ENCODE measurements at places on chromosomes 3 and 15.
A peak's percentile ranks its signal among the peaks of the same experiment; 100 is the strongest.

DNA sequence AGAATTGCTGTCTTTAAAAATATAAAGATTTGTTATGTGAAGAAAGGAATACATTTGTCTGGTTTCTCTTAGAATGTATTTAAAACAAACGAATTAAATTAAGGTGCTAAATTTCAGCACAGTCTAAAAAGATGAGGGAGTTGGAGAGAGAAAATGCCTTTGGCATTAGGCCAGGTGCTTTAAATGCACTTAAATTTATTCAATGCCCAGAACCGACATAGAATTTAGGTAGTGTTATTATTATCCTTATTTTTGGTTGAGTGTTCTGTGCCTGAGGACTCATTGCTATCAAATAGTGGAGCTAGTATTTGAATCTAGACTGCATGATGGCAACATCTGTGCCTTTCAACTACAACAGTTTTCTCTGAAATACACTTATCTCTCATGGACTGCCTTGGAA, 287.5 kb downstream of the RBMS3 start:
- no peak for DNase-seq

DNA sequence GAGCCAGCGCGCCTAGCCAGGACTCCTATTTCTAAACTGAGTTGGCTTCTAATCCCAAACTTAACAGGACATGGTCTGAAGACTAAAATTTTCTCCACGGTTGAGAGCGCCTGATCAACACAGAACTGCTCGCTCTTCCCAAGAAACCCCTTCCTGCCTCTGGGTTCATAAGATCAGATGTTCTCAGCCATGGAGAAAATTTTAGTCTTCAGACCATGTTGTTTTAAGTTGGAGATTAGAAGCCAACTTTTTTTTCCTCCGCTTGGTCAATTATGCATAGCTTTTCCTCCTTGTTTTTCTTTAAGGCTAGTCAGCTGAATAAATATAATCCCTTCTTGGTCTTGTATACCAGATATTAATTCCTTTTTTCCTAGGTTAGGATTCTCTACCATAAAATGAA, 356.6 kb upstream of the ADAMTS9 start:
- DNase-seq = no peak

DNA sequence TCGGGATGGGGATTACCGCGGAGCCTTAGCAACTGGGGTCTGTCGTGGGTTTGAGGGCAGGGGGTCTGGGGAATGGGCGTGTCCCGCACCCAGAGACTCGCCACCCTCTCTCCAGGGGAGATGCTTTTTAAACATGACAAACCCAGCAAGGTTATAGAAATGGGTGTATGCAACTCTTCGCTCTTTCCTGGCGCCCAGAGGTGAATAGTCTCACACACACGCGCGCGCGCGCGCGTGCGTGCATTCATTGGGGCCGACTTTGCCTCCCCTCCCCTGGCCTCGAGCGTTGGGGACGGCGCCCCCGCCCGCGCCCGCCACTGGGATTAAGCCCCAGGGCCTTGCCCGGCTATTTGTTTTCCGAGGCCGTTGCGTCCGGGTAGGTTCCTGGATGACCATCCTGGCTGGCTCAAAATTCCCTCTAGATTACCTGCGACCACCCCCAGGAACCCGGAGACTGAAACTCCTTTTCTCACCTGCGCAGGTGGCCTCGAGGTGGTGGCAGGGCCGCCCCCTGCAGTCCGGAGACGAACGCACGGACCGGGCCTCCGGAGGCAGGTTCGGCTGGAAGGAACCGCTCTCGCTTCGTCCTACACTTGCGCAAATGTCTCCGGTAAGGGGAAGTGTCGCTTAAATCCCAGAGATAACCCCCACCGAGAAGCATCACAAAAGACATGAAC, 777 bp downstream of the GPR160 start:
- peak; percentile 17 for DNase-seq

- DNase-seq = no peak
Observed at GRCh38 chr3:139239550-139239949, 104.3 kb upstream of the MRPS22 start.

- DNase-seq = no peak
Observed at GRCh38 chr3:64063207-64063982, 40.1 kb upstream of the PSMD6 start.

GRCh38 chr15:24659622-24660021, 16.0 kb upstream of the NPAP1 start:
- DNase-seq = no peak

- DNase-seq = peak; percentile 77
Observed at GRCh38 chr15:67120839-67121643, 55.6 kb downstream of the SMAD3 start.

- DNase-seq = no peak
Observed at GRCh38 chr3:36562945-36563344, 182.6 kb downstream of the STAC start.

DNA sequence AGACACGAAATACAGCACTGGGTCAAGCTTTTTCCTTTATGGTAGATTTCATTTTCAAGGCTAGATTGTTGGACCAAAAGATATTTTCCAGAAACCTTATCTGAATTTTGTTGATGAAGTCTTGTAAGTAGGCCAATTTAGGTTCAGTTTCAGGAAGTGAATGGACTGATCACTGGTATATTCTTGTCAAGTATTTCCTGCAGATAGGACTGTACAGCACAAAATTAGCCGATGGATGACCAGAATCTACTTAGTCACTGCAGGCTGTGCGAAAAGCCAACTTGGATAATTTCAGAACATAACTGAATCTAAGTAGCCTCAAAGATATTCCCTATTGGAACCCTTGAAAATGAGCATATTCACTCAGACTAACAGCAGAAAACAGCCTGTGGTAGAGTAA, 206.5 kb downstream of the NR1D2 start:
- no peak for DNase-seq

GRCh38 chr3:117117188-117117936, 407.8 kb downstream of the TUSC7 start:
- DNase-seq = no peak

- no peak for DNase-seq
Observed at GRCh38 chr15:90611157-90611556, 81.4 kb downstream of the CRTC3 start.

- DNase-seq = no peak
Observed at GRCh38 chr15:65101411-65101890, 13.5 kb downstream of the UBAP1L start.

DNA sequence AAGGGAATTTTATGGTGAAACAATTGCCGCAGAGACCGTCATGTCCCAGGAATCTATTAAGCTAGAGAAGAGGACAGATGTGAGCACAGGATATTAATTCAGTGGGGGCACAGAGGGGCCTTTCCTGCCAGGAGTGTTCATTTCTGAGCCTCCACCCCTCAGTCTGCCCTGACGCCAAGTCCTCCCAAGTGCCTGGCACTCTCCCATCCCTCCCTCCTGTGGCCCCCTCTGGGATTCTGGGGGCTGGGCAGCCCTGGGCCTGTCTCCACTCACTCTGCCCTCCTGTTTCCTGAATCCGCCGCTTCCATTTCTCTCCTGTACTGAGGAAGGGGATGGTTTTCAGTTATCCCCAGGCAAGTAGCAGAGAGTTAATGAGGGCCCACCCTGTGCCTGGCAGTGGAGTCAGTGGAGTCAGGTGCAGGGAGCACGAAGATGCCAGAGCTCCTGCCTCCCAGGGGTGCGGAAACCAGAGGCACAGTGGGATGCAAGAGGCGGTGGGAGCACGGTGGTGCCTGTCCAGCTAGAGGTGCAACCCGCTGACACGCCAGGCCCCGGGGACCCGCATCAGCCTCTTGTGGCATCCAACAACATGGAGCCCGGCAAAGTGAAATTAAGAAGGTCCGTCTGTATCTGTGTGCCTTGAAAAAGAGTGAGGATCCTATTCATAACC, 212.5 kb downstream of the XXYLT1 start:
- no peak for DNase-seq

DNA sequence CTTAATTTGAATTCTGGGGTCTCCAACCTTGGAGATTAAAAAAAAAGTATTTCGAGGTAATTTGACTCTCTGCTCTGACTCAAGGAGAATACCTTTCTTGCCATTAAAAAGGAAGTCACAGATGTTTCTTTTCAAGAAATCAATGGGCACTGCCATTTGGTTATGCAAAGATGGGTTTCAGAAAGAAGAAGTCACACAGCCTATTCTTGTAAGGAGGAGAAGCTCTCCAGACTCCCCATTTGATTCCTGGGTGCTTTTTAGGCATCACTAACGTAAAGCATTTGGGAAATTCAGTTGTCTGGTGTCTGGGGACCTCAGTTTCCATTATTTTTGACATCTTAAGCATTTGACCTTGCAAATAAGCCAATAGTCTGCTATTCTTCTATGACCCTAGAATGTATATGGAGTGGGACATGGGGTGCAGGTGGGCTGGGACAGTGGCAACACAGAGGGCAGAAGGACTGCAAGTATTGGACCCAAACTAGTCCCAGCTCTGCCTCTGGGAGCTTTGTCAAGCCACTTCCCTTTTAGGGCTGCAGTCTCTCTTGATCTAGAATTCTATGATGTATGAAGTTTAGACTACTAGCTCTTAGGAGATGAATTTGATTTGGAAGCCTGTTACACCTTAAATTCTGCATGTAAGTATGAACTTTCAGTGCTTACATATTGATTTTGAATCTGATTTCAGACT, 27.8 kb downstream of the IL5RA start:
- DNase-seq = no peak

DNA sequence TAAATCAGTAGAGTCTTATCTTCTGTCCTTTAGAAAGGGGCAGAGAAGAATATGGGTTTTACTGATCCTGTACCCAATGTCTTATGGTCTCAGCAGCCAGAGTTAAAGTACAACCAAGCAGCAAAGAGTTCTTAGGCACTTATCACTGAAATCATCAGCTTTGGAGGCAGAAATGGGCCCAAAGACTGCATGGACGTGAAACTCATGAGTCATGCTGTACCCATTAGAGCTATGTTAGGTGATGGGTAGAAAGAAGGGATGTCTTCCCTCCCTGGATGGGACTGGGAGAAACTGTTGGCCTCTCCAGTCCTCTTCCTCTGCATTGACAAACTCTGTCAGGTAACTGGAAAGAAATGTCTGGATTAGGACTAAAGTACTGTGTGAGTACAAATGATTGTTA, 63.4 kb downstream of the EOMES start:
- no peak for DNase-seq

GRCh38 chr15:75551091-75551490, 28.0 kb downstream of the PTPN9 start:
- DNase-seq = no peak

DNA sequence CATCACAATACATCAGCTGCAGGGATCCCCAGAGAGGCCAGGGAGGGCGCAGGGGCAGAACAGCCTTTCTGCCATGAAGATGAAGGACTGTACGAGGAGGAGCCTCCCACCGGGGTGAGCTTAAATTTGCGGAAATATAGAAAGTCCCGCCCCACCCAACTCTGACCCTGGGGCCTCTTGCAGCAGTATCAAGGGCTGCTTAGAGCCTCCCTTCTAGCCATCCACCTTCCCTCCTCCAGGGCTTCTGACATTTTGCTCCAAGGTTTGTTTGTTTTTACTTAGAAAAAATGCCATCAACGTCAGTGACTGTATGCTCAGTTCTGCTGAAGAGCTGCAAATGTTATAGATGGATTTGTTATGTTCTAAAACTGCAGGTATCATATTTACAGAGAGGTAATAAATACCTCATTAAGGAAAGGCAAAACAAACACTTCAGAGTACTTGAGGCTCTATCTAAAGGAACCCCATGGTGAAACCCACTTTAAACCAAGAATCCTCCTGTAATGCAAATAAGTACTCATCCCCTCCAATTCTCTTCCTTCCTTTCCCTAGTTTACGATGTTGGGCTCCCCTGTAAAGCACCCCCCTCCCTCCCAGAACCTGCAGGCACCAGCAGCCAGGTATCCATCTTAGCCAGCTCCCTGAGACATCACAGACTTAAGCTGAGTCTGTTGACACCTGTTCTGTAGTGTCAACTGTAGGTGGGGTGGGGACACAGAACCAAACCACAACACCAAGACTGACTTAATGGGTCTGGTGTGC, 30.5 kb downstream of the RFTN1 start:
- DNase-seq = no peak

DNA sequence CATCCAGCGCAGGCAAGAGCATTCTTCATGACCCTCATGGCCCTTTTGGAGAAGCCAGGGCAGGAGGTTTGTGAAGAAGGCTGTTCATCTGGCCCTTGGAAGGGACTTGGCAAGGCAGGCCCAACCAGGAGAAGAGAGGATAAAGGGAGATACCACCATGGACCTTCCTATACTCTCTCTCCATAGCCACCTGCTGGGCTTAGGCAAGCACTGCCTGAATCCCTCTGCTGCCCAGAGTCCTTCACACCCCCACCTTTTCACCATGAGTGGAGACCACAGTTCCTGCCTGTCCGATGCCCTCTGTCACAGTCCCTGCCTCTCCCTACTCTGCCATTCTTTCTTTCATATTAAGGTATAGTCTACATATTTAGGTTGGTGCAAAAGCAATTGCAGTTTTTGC, 10.6 kb upstream of the SFMBT1 start:
- DNase-seq = no peak

DNA sequence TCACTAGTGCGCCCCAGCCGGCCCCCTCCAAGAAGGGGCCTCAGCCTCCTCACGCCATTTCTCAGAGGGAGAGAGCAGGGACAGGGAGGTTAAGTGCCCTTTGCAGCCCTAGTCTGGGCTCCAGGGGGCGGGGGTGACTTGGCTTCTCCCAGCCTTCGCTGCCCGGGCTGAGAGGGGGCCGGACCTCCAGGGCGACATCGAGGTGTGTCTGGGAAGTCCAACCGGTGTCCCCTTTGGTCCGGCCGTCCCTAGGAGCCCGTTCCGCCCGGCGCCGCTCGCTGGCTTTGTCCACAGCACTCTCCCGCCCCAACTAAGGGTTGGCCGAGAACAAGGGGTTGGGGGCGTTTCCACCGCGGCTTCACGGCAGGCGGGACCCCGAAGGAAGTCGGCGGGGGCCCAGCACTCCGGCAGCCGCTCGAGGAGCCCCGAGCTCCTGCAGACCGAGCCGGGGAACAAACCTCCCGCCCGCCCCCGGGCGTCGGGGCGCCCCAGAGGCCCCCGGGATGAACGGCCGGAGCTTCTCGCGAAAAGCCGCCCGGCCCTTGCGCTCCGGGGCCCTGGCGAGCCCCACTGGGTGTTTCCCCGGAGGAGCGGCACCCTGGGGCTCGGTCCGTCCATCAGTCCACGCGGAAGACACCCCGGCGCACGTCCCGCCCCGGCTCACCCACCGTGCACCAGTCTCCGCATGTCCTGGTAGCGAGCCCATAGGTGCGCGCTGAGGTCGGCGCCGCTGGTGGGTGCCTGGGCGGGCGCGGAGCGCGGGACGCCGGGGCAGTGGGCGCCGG, 627 bp downstream of the NT5DC2 start:
- no peak for DNase-seq

DNA sequence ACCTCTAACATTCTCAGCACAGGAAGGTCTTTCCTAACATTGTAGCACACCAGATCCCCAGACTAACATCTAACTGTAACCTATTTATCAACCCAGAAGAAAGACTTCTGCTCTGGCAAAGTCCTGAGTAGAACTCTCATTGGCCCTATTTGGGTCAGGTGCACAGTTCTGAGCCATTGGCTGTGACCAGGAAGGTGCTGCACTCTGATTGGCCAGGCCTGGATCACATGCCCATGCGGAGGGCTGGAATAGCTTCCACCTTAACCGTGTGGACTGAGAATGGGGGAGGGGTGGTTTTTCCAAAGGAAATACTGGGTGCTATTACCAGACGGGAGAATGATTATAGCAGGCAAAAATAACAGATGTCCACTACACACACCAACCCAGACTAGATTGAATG, 11.5 kb downstream of the FEZF2 start:
- no peak for DNase-seq

GRCh38 chr15:75206006-75206405, 4.3 kb downstream of the C15orf39 start:
- DNase-seq = no peak

- DNase-seq = peak; percentile 16
Observed at GRCh38 chr3:100709842-100710260, 557 bp downstream of the TFG start.

- no peak for DNase-seq
Observed at GRCh38 chr3:134802428-134803050, 7.5 kb downstream of the EPHB1 start.

GRCh38 chr3:143600756-143601718, 247.2 kb downstream of the SLC9A9 start:
- no peak for DNase-seq

Data from activated T-helper 1 cell treated with Interleukin-2 at 50 U/mL for 16 hours (primary cell).